ENCODE measurements at places on chromosomes 11 and 22.
A peak's percentile ranks its signal among the peaks of the same experiment; 100 is the strongest.

GRCh38 chr11:86386746-86387145, 12.1 kb downstream of the CCDC81 start:
- no peak for DNase-seq

GRCh38 chr11:61657566-61658290, 22.5 kb upstream of the DAGLA start:
- DNase-seq = peak; percentile 40

GRCh38 chr11:96317985-96318384, 25.0 kb downstream of the MAML2 start:
- no peak for DNase-seq

- no peak for DNase-seq
These were observed 20.3 kb downstream of the STK33 start for GRCh38 chr11:8573777-8574176.

DNA sequence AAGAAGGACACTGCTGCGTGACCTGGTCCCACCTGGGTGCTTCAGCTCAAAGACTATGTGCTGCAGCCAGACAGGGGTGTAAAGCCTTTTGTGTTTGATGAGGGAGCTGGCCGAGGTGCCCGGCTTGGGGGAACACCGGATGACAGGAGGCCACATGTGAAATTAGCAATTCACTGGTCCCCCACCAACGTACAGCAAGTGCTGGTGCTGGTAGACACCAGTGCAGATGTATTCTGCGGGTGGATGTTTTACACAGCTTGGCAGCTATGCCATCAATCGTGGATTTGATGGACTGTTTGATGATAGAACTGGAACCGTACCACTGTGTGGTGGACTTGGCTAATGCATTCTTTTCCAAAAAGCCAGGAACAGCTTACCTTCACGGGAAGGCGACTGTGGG, 47.9 kb upstream of the LIPT2 start:
- no peak for DNase-seq

DNA sequence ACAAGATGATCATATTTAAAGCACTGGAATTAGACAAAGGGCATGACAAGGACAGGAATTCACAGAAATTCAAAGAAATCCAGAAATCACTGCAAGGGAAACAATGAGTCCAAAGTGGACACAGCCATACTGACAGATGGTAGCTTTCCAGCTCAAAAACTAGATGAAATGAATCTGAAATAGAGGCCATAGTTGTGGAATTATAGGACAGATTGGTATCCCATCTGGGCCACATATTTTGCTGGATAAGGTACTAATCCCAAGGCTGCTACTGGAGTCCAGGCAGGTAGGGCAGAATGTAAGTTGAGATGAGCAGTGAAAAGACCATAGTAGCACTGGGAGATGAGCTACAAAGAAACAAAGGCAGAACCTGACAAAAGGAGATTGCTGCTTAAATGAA, 258.3 kb upstream of the ANO3 start:
- no peak for DNase-seq
